ENCODE measurements at places on chromosomes 6 and 20.

DNA sequence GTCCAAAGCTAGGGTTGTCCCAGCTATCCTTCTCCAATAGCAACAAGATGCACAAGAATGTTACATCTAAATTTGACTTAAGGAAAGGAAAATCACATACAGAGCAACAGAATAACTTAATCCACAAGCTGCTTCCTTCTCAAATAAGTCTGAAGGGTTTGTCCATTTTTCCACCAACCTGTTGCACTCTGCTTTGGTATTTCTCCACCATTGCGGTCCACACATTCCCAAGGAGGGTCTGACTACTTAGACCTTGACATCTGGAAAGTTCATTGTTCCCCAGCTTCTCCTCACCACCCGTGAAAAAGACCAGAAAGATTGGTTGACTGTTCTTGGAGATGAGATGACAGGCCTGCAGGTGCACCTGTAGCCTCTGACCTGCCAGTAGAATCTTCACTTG is 72.5 kb downstream of the PDSS2 start:
- DNase-seq = no peak

DNA sequence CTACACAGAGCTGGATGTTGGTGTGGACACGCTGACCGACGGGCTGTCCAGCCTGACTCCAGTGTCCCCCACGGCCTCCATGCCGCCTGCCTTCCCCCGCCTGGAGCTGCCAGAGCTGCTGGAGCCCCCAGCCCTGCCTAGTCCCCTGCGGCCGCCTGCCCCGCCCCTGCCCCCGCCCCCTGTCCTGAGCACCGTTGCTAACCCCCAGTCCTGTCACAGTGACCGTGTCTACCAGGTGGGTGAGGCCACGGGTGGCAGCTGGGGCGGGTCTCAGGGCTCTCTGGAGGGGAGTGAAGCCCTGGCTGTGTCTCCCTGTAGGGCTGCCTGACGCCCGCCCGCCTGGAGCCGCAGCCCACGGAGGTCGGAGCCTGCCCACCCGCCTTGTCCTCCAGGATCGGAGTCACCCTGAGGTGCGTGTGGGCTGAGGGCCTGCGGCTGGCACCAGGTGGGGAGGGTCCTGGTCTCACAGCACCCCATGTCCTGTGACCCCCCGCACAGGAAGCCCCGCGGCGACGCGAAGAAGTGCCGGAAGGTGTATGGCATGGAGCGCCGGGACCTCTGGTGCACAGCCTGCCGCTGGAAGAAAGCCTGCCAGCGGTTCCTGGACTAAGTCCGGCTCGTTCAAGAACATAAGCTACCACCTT is 2.9 kb downstream of the SLC2A4RG start:
- no peak for DNase-seq

GRCh38 chr20:38894091-38894847 is 31.9 kb upstream of the FAM83D start:
- DNase-seq = no peak

DNA sequence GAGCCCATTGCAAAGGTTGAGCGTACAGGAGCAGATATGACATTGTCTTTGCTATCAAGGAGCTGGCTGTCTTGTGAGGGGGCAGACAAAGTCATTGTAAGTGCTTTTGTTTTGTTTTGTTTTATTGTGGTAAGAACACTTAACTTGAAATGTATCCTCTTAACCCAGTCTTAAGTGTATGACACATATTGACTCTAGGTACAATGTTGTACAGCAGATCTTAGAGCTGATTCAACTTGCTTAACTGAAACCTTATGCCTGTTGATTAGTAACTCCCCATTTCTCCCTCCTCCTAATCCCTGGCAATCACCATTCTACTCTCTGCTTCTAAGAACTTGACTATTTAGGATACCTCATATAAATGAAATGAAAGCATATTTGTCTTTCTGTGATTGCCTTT is 429.0 kb downstream of the BMP2 start:
- DNase-seq = no peak

GRCh38 chr6:113565306-113565705 is 291.8 kb upstream of the MARCKS start:
- DNase-seq = no peak

DNA sequence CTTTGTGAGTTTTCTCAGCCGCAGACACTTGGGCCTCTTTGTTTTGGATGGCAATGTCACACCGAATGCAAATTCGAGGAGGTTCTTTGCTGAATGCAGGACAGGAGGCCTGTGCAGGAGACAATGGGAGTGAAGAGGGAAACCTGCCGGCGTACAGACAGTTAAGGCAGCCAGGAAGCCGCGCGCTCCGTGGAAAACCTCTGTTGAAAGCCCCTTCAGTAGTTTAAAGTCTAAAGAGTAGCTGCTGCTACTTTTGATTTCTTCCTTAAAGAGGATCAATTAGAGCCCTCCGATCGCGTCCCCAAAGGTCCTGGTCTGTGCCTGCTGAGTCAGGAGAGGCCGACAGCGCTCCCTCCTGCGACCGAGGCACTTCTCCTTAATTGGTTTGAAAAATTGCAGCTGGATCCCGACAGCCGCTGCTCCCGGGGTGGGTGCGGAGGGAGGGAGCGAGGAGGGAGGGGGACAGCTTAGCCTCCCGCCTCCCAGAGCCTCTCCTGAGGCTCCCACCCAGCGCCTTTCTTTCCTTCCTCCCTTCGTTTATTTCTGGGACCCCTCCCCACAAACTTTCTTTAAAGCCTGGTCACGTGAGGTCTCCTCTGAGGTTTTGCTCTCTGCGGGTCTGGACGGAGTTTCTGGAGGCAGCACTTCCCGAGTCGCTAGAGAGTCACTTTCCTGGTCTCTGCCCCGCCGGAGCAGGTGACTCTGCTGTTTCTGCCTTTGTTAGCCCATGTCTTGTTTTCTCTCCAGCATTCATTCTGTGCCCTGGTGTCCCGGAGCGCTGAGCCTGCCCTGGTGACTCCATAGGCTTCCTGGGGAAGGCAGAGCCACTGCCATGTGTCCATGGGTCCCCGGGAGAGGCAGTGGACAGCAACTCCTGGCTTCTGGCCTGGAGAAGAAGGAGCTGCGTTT is 22.3 kb upstream of the RPP40 start:
- no peak for DNase-seq

- no peak for DNase-seq
These were observed 3.9 kb downstream of the SDC4 start for GRCh38 chr20:45344168-45344860.

DNA sequence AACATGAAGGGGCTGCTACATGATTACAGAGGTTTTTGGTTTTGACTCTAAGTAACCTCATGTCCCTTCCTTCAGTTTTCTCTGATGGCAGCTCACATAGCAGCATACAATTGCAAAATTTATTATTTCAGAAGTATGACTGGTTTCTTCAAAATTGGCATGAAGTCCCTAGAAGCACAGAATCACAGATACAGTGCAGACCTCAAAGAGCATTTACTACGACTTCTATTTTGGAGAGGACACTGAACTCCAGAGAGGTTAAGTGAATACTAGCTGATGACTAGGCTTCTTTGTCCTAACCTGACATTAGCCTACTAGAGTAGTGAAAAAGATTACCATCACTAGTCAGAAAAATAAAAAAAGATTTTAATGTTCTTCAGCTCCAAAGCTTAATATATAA is 664.3 kb downstream of the RFPL4B start:
- DNase-seq = no peak

GRCh38 chr20:58837717-58838116 is 13.0 kb downstream of the GNAS-AS1 start:
- DNase-seq = no peak

DNA sequence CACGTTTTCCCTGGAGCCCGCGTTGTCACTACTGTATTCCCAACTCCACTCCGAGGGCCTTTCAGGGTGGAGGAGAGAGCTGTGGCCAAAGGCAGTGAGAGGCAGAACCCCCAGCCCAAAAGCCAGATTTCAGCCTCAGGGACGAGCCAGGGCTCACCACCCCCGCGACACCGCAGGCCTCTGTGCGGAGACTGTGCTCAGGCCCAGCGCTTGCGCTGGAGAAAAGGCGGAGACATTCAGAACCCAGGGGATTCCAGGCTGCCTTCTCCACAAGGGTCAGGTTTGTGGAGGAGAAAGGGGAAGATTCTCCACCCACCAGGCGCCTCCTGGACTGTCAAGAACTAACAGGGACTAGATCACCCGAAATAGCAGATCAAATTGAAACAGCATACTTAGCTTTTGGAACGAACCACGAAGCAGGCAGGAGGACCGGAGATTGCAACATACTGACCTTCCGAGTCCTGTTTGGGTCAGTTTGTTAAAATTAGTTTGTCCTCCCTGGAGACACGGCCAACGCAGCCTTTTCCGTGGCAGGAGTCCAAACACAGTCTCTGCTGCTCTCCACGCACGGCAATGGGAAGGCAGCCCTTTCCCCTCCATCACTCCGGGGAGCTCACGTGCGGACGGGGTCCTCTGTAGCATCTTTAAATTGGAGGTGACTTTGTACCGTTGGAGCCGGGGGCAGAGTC is 14.4 kb downstream of the DLL1 start:
- no peak for DNase-seq

GRCh38 chr6:82775361-82775760 is 290.3 kb downstream of the UBE3D start:
- DNase-seq = no peak
